ENCODE measurements at places on chromosomes 12 and 14. TPM values are rescaled to one million over a fixed set of nuclear protein-coding genes. Genes with fewer than 3 reads are reported as not detected.

DNA sequence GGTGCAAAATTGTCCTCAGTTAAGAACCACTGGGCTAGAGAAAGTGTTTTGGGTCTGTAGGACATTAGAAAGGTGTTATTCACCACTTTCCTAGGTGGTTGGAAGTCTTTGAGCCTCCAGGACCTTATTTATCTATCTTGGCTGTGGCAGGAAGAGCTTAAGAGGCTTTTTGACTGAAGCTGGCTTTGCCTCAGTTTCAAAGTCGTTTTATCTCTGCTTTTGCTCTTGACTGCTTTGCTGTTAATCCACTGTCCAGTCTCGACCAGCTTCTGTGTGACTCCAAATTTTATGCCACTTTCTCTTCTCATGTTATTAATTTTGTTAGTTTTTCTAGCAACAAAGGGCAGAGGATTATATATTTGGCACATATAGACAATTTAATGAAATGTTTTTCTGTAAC, 60.3 kb downstream of the PPHLN1 start:
- DNase-seq = no peak

Gene MYL6
- total RNA-seq = 6,515 TPM

DNA sequence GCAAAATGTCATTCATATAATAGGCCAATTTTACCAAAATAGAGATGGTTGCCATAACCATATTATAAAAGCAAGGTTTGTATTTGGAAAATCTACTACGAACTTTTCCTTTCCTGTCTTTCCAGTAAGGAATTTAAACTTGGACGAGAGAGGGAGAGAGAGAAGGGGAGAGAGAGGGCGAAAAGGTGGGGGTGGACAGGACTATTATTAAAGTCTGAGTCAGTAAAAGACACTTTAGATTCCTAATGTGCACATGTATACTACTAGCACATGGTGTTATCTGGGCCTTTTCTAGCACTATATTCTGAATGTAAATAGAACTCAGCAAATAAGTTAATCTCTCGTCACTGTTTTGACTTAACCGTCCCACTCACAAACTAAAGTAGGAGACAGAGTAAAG, 30.4 kb upstream of the FBLN5 start:
- no peak for DNase-seq

DNA sequence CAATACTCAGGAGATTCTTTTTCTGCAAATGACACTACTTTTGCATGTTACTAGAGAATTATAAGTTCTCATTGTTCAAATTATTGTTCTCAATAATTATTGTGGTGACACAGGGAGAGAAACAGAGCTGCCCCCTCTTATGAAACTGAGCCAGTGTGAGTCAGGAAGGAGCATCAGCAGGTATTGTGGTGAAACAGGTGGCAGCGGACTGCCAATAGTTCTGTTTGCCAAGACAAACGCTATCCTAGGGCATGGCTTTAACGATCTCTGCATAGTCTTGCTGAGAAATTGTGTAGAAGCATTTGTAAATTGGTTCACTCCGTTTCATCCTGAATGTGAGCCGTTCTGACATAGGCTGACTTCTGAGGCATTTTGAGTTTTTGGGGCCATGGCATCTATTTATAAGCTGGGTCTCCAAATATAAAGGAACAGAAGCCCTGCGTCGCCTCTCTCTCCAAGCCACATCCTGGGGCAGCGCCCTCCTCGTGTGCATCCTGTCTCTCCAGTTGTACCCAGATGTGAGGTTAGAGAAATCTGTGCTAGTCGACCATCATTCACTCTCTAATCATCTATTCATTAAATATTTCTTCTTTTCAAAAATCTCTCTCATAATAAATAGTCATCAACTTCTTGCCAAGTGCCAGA, 15.8 kb upstream of the PPP4R4 start:
- peak; percentile 60 for DNase-seq

Gene LRRC10
- total RNA-seq = not detected

- DNase-seq = no peak
Measured at GRCh38 chr12:74539261-74539660, 1.6 kb downstream of the ATXN7L3B start.

DNA sequence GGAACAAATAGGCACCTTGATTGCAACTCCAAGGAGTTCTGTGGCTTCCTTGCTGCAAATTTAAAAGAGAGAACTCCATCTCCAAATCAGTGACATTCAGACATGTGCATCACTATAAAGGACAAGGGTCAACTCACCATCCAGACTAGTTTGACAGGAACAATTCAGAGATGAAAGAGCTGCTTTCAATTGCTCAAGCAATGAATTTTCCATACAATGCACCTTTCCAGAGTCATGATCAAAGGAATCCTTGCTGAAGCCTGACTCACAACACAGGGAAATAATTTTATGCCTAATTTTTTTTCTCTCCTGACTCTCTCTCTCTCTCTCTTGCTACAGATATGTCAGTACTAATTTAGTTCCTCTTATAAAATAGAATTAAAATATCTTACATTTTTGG, 380.5 kb upstream of the GARIN6 start:
- no peak for DNase-seq

- DNase-seq = peak; percentile 90
Measured at GRCh38 chr14:61147831-61148549, 133.1 kb downstream of the TMEM30B start.

DNA sequence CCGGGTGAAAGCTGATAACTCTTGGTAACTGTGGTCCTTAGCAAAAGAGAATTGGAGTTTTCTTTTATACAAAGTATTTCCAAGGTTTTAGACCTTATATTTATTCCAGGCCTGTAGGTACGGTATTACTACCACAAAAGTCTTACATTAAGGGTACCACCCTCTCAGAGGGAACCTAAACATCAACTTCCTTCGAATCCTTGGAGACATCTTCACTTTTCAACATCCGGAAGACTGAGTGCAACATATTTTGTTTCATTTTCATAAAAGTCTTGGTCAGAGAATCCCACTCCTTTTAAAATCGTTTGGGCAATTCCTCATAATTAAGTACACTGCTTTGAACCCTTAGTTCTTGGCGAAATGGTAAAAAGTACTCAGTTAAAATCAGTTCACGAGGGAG, 1.2 kb downstream of the CNOT2 start:
- no peak for DNase-seq

- DNase-seq = no peak
Measured at GRCh38 chr14:72451054-72451972, 442.6 kb downstream of the DPF3 start.

Gene TAS2R10
- 0.42 TPM for total RNA-seq

DNA sequence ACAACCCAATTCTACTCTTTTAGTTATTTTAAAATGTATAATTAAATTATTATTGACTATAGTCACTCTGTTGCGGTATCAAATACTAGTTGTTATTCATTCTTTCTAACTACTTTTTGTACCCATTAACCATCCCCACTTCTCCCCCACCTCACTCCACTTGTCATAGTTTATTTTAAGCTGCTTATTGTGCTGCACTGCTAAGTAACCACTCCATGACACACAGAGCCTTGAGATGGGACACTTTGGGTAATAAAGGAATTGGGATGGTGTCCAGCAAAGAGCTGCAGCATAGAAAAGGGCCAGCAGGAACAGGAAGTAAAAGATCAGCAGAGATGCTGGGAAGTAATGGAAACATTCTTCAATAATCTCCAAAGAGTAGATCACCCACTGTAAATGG, 123.0 kb downstream of the RPS29 start:
- DNase-seq = no peak

DNA sequence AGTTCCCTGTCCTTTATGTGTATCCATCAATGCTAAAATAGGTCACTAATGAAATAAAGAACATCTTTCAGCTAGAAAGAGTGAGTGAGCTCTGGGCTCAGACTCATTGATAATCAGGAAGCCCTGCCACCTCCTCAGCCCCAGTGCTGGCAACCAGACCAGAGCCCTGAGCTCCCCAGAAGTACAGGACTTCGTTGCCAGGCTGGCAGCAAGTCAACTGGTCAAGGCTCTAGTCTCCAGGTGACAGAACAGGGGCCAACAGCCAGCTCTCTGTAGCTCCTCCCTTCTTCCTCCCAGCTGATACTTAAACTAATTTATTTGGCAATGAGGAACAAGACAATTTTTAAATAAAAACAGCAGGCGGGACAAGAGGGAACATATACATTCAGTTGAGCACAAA, 145.3 kb downstream of the EGLN3 start:
- DNase-seq = no peak

- DNase-seq = no peak
Measured at GRCh38 chr14:48744202-48744601, 842.0 kb downstream of the RPS29 start.

GRCh38 chr14:60594062-60594461, 55.2 kb downstream of the SIX1 start:
- DNase-seq = no peak

Gene GPRC5D
- not detected for total RNA-seq

Gene LALBA
- not detected for total RNA-seq

GRCh38 chr14:24323341-24323740, 11.5 kb downstream of the ADCY4 start:
- DNase-seq = no peak

DNA sequence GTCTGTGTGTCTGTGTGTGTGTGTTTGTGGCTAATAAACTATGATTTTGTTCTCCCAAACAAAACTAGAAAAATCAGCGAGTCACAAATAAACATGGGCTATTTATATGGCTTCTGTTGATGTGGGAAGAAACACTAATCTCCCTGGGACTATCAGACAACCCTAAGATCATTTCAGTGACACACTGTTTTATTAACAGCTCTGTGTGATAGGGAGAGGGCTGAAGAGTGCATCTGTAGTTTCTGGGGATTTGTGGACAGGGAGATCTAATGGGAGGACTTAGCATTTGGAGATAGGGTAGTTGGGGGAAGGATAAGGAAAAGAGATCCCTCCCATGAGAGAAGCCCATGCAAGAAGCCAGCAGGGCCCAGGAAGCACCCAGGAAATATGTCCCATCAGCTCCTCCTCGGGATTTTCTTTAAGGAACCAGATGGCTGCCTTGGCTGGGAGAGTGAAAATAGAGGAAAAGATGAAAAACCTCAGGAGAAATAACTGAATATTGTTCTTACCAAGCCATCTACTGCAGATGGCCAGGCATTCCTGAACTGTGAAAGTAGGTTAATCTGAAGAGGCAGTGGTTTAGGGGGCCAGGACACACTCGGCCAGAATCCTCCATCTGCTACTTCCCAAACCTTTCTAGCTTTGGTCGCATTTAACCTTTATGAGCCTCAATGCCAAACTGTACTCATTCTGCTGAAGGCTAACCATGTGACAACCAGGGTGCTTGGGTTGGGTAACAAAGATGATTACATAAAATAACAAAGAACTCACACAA, 253.4 kb downstream of the BTG1 start:
- no peak for DNase-seq

GRCh38 chr14:20470603-20470901, 1.3 kb downstream of the PNP start:
- DNase-seq = no peak

GRCh38 chr14:65637780-65638179, 225.2 kb downstream of the FUT8 start:
- DNase-seq = no peak

GRCh38 chr14:20262642-20263128, 23.6 kb downstream of the OR11H4 start:
- no peak for DNase-seq

Gene CEBPE
- not detected for total RNA-seq

GRCh38 chr12:120012067-120012621, 23.1 kb downstream of the BICDL1 start:
- DNase-seq = no peak

DNA sequence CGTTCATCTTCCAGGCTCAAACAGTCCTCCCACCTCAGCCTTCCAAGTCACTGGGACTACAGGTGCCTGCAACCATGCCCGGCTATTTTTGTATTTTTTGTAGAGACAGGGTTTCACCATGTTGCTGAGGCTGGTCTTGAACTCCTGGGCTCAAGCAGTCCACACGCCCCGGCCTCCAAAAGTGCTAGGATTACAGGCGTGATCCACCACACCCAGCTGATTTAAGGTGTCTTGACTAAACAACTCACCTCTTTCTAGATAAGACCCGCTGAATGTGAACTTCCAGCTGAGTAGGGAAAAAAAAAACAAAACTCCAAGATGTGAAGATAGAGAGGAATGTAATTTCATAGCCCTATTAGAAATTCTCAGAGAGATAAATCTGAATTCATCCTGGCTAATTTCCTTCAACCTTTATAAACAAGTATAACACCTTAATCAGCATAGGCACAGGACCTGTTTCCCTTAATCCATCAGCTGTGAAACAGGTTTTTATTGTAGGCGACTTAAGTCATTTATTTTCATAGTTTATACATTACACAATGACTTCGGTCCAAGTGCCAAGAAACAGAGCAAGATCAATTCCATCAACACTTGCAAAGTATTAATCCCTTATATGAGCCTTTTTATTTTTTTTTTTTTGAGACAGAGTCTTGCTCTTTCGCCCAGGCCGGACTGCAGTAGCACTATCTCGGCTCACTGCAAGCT, 51.5 kb downstream of the HCAR2 start:
- no peak for DNase-seq

Gene PLBD1
- 4.1 TPM for total RNA-seq

DNA sequence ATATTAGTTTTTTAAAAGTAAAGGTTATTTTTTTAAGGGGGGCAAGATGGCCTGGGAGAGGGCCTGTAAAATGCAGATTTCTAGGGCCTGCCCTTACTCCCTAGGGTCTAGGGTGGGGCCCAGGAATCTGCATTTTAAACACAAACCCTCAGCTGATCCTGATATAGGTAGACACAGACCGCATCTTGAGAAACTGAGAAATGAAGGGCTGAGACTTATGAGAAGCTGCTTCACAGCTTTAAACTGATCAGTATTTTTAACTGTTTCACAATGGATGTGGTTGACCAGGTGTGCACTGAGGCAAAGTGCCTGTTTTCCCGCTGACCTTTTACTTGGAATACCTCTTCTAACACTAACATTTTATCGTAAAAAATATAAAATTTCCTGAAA, 84.0 kb downstream of the CCDC88C start:
- DNase-seq = no peak

DNA sequence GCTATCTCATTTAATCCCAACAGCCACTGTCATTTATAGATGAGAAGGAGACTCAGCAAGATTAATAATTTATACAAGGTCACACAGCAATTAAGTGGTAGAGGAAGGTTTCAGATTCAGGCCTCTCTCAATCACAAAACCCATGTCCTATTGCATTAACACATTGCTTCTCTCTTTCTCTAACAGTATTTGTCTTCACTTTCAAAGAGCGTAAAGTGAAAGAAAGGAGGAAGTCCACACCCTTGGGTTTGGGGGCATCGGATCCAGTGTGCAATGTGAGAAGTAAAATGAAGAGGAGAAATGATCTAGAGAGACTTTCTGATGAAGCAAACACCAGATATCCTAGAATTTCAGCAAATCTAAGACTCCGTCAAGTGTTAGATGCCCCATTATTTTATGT, 7.0 kb upstream of the VRK1 start:
- no peak for DNase-seq

DNA sequence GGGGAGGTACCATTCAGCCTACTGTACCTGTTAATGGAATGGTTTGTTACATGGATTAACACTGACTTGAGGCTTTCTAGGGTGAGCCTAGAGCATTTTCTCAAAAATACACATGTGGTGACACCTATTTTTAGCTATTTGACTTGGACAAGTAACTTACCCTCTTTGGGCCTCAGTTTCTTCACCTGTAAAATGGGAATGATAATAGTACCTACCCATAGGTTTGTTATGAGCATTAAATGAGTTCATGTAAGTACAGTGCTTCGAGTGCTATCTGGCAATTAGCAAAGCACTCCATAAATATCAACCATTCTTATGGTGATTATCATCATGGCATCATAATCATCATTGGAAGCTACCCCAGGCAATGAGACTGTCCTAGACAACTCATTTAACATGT, 216.5 kb downstream of the CHST11 start:
- no peak for DNase-seq

- no peak for DNase-seq
Measured at GRCh38 chr14:96627811-96628775, 125.9 kb downstream of the PAPOLA start.

- DNase-seq = no peak
Measured at GRCh38 chr14:81710232-81710845, 176.7 kb upstream of the SEL1L start.

GRCh38 chr14:82501554-82501953, 967.9 kb upstream of the SEL1L start:
- no peak for DNase-seq

All from esophagus muscularis mucosa (tissue), 4 donors.